ENCODE measurements at places on chromosomes 5 and 9. TPM values are rescaled to one million over a fixed set of nuclear protein-coding genes. Genes with fewer than 3 reads are reported as not detected.
A peak's percentile ranks its signal among the peaks of the same experiment; 100 is the strongest.

The SMIM15 gene
- total RNA-seq: 45.8 TPM

DNA sequence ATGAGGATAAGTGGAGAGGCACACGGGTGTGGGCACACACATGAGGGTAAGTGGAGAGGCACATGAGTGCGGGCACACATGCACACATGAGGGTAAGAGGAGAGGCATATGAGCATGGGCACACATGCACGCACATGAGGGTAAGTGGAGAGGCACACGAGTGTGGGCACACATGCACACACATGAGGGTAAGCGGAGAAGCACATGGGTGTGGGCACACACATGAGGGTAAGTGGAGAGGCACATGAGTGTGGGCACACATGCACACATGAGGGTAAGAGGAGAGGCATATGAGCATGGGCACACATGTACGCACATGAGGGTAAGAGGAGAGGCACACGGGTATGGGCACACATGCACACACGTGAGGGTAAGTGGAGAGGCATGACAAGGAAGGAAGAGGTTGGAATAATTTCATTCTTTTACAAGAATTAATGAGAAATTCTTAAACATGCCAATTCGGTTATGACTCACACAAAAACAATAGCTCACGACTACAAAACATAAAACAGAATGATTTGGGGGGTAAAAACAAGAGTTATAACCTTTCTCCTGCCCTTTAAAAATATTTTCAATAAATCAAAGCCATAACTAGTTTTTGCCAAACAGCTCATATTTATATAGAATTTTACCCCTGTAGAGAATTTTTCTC lies 67.5 kb downstream of the APBA1 start:
- DNase-seq: no peak

DNA sequence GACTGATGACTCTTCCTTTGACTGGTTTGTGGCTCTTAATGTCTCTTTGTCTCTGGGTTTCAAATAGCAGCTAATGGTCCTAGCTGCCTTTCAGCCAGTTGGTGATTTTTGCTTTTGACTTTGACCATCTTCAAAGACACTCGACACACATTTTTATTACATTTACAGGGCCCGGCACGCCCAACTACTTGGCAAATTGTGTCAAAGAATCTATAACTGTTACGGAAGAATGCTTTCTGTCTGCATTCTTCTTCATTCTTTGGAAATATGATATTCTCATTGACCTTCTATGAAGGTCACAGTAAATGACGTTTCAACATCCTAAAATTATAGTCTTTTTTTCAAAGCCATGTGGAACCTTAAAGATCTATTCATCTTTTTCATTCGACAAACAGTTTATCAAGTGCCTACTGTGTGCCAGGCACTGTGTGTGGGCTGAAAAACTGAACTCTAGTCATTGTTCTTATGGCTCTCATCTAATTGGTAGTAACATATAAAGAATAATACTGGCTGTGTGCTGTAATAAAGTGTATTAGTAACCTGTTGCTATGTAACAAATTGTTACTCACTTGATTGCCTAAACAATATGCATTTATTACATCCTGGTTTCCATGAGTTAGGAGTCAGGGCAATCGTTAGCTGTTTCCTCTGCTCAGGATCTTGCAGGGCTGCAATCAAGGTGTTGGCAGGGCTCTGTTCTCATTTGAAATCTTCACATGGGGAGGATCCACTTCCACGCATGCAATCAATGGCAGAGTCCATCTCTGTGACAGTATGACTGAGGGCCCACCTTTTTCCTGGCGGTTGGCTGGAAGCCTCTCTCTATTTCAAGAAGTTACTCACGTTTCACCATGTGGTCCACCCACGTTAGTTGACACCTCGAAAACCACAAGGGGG lies 7.0 kb upstream of the WHRN start:
- DNase-seq: no peak

DNA sequence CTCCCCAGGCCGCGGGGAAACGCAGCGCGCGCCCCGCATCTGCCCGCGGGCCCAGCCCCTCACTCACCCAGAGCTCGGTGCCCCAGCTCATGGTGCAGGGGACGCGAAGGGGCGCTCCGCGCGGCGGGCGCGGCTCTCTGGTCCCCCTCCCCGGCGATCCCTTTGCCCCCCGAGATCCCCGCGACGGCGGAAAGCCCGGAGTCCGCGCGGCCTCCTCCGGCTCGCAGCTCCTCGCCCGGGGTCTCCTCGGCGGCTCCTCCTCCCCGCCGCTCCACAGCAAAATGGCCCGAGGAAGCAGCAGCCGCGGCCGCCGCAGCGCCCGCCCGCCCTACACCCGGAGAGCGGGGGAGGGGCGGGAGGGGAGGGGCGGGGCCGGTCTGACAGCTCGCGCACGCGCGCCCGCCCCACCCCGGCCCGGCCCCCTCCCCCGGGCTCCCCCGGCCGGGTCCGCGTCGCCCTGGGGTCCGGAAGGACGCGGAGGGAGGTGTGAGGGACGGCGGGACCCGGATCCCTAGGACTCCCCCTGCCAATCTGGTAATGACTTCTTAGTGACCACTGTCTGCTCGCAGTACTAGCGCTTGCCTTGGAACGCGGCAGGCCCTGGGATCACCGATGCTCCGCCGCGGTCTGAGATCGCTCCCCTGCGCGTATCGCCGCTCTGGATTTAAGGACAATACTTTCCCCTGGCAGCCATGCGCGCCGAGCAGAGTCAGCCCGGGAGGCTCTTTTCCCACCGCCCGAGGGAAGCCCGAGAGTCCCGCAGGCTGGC lies at the start of gene FNBP1:
Gene FNBP1 (minus strand): TSS at position 305 of the 769 bp plus-strand sequence. CDS start 214 bp downstream, at position 91.
- DNase-seq: peak; percentile 81

- no peak for DNase-seq
These were observed 213.8 kb downstream of the FAM114A2 start for GRCh38 chr5:153824909-153825308.

DNA sequence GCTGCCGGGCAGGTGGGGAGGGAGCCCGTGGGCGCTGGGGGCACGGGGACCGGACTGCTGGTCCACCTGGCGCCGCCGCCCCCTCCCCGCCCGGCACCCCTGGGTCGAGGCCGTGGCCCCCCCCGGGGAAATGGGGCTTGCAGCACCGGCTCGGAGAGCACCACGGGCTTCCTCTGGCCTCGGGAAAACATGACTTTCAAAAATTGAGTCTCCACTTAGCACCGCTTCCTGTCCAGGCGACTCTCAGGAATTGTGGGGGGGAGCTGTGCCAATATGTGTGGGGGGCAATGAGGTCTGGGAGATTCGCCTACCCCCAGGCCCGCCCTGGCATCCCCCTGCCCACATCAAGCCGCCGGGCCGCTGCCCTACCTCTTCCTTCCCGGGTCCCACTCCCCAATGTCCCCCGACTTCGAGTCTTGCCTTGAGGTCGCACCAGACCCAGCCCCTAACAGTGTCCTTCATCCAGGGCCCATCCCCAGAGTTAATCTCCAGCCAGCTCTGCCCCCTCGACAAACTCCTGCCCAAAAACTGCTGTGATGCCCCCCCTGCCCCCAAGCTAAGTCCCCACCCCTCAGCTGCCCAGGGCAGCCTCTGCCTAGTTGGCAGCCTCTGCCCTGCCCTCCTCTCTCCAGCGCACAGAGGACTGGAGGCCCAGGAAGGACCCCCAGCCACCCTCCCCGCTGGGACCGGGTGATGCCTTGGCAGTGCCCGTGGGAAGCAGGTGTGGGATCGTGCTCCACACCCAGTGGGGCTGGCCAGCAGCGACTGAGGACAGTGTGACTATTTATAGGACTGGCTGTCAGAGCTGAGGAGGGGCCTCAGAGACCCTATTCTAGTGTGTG lies 3.9 kb downstream of the EGFL7 start:
- DNase-seq: no peak

- DNase-seq: no peak
These were observed 649 bp downstream of the AP3B1 start for GRCh38 chr5:78293851-78294247.

- peak; percentile 72 for DNase-seq
These were observed 5.0 kb downstream of the IL3 start for GRCh38 chr5:132065351-132065937.

- peak; percentile 46 for DNase-seq
These were observed 51.1 kb downstream of the C9orf152 start for GRCh38 chr9:110156902-110157301.
